NCI-H1694 (cell line): ENCODE measurements at places on chromosomes 6 and 20.

GRCh38 chr6:81487489-81487888, 265.0 kb downstream of the TENT5A start:
- no peak for DNase-seq

DNA sequence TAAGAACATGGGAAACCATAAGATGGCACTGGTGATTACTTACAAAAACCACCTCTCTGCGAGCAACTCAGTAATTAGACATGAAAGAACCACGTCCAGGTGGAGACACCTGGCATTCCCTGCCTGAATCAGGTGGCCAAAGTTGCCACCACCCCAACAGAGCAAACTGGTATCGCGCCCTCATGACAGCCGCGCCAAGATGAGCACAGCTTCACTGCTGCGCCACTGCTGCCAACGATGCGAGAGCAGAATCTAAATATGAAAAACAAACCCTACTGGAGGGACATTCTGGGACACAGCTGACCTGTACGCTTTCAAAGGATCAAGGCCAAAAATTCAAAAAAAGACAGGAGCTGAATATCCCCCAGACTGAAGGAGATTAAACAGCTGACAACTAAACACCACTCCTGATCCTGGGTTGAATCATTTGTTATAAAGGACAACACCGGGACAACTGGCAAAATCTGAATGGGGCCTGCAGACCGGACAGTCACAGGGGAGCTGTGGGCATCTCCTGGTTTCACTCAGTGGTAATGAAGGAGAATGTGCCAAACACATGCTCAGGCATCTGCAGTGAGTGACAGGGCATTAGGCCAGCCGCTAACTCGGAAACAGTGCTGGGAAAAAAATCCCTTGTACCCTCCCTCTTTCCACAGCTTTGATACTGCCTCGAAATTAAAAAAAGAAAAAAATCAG, 17.4 kb downstream of the CST7 start:
- DNase-seq, result peak; percentile 1

- peak; percentile 46 for DNase-seq
These were observed 162.7 kb downstream of the RALGAPA2 start for GRCh38 chr20:20549704-20550103.

DNA sequence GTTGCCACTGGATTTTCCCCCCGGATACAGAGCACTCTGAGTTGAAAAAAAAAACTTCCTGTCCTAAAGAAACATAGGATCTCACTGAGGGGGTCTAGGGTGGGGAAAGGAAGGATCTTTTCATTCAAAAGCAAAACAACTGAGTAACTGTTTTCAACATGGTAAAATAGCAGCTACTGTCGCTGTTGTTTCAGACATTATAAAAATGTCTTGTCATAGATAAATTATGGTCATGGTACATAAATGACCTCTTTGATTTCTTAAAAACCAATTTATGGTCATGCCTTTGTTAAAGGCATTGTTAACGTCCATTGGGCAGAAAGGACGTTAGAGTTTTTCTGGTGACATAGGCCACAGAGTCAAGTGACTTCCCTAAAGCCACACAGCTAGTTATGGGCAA, 180.4 kb upstream of the DTNBP1 start:
- no peak for DNase-seq

- peak; percentile 67 for DNase-seq
These were observed 18.3 kb upstream of the TRAM2 start for GRCh38 chr6:52595000-52595795.

GRCh38 chr6:13427801-13428582, 59.4 kb downstream of the GFOD1 start:
- no peak for DNase-seq
